Activated CD4-positive, alpha-beta T cell treated with anti-CD3 and anti-CD28 coated beads, Interleukin-2, amount 10 ng/mL, durations not matched to agents 7 days and 5 days (primary cell): ENCODE measurements at places on chromosomes 2 and 18.

- no peak for DNase-seq
- no peak overlapping the region for H3K27ac ChIP-seq
- no peak overlapping the region for H3K4me3 ChIP-seq
- no peaks in the 10 kb centered on the region for H3K27me3 ChIP-seq
These were observed 95.8 kb downstream of the NOL10 start for GRCh38 chr2:10594011-10594410.

- H3K27me3 ChIP-seq, result no peaks in the 10 kb centered on the region
- no peaks in the 10 kb centered on the region for H3K4me1 ChIP-seq
- no peaks in the 10 kb centered on the region for H3K36me3 ChIP-seq
- DNase-seq, result no peak
- H3K27ac ChIP-seq, result no peak overlapping the region
These were observed 32.1 kb upstream of the NCKAP5 start for GRCh38 chr2:133600266-133600928.

DNA sequence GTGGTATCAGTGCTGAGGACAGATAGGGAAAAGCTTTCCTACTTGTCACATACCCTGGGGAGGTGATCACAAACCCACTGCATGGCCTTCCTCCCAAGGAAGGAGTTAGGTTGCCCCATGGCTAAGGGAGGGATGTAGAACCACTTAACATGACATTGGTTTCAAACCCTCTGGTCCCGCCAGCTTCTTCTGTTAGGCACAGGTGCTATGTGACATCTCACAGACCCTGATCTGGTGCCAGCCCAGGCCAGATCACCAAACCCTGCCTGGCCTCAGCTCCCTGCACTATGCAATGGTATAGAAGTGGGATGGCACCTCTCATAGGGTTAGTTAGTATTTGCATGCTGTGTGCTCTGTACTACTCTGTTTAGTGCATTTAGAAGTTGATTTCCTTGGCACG is 58.0 kb downstream of the TCF7L1 start:
- H3K4me3 ChIP-seq, result no peak overlapping the region
- no peaks in the 10 kb centered on the region for H3K4me1 ChIP-seq
- peaks cover 16% of the 10 kb centered on the region for H3K27me3 ChIP-seq

DNA sequence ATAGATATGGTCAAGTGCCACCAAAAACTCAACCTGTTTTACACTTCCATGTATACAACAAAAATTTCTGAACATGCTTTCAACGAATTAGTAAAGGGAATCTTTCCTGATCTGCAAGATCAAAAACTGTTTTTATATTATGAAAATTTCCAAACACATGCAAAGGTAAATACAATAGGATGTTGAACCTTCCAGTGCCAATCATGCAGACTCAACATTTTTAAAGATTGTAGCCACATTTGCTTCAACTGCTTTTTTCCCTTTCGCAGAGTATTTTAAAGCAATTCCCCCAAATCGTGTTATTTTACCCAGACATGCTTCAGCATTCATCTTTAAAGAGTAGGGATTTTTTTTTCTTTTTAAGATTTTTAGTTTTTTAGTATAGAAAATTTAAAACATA is 40.3 kb downstream of the UBR3 start:
- no peak for DNase-seq
- H3K4me1 ChIP-seq, result peaks cover 4% of the 10 kb centered on the region
- H3K27me3 ChIP-seq, result no peaks in the 10 kb centered on the region
- H3K4me3 ChIP-seq, result no peak overlapping the region
- no peak overlapping the region for H3K27ac ChIP-seq

DNA sequence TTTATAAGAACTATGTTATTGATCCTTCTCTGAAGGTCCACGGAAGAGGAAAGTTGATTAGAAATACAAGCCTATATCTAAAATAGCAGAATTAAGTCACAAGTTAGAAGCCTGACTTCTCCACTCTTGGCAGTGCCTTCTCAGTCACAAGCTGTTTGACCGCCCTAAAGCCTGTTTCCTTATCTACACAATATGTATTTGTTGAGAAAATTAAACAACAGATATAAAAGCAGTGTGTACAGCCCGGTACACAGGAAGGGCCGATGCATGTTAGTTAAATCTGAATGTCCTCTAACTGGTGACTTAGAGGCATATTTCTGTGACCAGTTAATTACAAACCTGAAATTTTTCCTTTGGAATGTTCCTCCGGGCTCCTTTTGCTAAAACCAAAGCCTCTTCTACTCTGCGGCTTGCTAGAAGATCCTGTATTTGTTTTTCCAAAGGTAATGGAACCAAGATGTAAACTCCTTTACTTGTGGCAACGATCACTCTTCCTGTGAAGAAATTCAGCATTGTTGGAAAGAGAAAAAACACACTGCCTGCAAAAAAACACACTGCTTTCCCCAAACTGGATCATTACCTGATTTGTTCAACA is 33.4 kb downstream of the TGFBRAP1 start:
- no peaks in the 10 kb centered on the region for H3K27me3 ChIP-seq
- H3K4me3 ChIP-seq, result no peak overlapping the region
- peaks cover 2% of the 10 kb centered on the region for H3K4me1 ChIP-seq
- no peak overlapping the region for H3K27ac ChIP-seq
- DNase-seq, result no peak

DNA sequence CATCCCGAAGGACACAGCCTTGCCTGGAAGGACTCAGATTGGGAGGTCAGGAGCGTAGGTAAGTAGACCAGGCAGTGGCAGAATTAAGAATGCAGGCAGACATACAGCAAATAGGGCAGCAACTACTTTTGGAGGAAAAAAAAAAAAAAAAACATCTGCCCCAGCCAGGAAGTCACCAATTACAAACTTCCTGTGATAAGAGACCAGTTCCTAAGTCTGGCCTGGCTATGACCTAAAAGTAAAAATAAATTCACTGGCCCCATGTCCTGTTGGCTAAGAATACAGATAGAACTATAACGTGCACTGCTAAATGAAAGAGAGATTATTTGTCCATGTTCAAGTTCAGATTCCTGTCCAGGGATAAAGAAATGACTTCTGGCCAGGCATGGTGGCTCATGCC is 45.2 kb upstream of the NOSTRIN start:
- no peak for DNase-seq
- no peak overlapping the region for H3K4me3 ChIP-seq
- H3K4me1 ChIP-seq, result peaks cover 42% of the 10 kb centered on the region
- H3K27me3 ChIP-seq, result no peaks in the 10 kb centered on the region

DNA sequence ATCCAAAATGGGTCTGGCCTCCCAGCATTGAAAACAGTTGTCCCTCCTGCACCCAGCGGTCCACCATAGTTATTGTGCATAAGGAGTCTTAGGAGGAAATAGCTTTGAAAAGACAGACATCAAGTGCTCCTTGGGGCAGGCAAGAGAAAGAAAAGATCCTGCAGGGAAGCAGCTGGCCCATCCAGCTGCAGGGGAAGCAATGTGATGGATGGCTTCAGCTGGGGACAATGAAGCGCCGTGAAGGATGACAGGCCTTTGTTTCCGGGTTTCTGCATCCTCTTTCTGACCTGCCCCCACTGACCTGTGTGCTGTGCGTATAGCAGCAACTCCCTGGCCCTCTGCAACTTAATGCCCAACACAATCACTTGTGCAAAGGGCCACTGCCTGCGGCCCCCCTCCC is 142.9 kb upstream of the NCKAP5 start:
- H3K27me3 ChIP-seq, result no peaks in the 10 kb centered on the region
- DNase-seq, result no peak
- no peaks in the 10 kb centered on the region for H3K36me3 ChIP-seq
- no peaks in the 10 kb centered on the region for H3K4me1 ChIP-seq
- no peak overlapping the region for H3K4me3 ChIP-seq

GRCh38 chr2:98012561-98012991 is 16.8 kb upstream of the TMEM131 start:
- H3K36me3 ChIP-seq, result no peaks in the 10 kb centered on the region
- H3K4me1 ChIP-seq, result peaks cover 20% of the 10 kb centered on the region
- H3K27me3 ChIP-seq, result no peaks in the 10 kb centered on the region
- H3K4me3 ChIP-seq, result no peak overlapping the region

- no peak overlapping the region for H3K27ac ChIP-seq
- no peak for DNase-seq
- no peaks in the 10 kb centered on the region for H3K27me3 ChIP-seq
- H3K4me1 ChIP-seq, result peaks cover 70% of the 10 kb centered on the region
- H3K4me3 ChIP-seq, result no peak overlapping the region
These were observed 13.1 kb downstream of the TET3 start for GRCh38 chr2:73997813-73998212.

DNA sequence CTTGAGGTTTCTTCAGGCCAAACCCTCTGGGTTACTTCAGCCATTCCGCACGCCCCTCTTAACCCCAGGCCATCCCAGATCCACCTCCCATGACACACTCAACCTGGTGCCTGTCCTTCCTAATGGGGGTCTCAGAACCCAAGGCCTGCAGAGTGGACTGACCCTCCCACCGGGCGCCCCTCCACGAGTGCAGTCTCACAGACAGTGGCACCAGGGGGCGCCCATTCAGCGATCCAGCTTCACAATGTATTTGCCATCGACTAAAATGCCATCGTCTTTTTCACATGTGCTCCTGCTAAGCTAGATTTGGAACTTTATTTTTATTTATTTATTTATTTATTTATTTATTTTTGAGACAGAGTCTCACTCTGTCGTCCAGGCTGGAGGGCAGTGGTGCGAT is 38.5 kb downstream of the INPP5D start:
- H3K4me3 ChIP-seq, result no peak overlapping the region
- no peaks in the 10 kb centered on the region for H3K27me3 ChIP-seq
- no peak for DNase-seq

- no peaks in the 10 kb centered on the region for H3K4me1 ChIP-seq
- no peak overlapping the region for H3K4me3 ChIP-seq
- no peak overlapping the region for H3K27ac ChIP-seq
- DNase-seq, result no peak
These were observed 72.9 kb upstream of the TFPI start for GRCh38 chr2:187627153-187627552.

DNA sequence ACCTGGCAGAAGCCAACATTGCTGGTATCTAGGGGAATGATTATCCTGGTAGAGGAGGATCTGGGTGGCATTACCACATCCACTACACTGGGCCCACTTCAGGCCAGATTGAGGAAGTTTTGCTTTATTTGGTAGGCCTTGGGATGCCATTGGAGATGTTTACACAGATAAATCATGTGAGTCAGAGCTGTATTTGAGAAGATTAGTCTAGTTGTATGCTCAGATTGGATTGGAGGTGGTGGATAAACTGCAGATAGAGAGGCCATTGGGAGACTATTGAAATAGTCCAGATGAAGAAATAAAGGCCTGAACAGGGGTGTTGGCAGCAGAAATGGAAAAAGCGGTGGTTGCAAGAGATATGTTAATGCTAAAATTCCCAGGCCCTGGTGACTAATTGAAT is 81.5 kb downstream of the EFEMP1 start:
- no peaks in the 10 kb centered on the region for H3K36me3 ChIP-seq
- H3K27me3 ChIP-seq, result no peaks in the 10 kb centered on the region
- no peak overlapping the region for H3K27ac ChIP-seq
- no peak overlapping the region for H3K4me3 ChIP-seq

- peak within 1 kb of the TSS; percentile 83 for H3K4me3 ChIP-seq
- peaks cover 30% of the 10 kb centered on the region for H3K36me3 ChIP-seq
- DNase-seq, result no peak
- peaks cover 64% of the 10 kb centered on the region for H3K4me1 ChIP-seq
- peak within 1 kb of the TSS; percentile 91 for H3K27ac ChIP-seq
These were observed at the start of gene VAMP5 for GRCh38 chr2:85584354-85584856. VAMP5 (plus strand) TSS chr2:85584431; CDS start chr2:85584491, 60 bp downstream.
